ENCODE measurements at places on chromosomes 3 and 15.

DNA sequence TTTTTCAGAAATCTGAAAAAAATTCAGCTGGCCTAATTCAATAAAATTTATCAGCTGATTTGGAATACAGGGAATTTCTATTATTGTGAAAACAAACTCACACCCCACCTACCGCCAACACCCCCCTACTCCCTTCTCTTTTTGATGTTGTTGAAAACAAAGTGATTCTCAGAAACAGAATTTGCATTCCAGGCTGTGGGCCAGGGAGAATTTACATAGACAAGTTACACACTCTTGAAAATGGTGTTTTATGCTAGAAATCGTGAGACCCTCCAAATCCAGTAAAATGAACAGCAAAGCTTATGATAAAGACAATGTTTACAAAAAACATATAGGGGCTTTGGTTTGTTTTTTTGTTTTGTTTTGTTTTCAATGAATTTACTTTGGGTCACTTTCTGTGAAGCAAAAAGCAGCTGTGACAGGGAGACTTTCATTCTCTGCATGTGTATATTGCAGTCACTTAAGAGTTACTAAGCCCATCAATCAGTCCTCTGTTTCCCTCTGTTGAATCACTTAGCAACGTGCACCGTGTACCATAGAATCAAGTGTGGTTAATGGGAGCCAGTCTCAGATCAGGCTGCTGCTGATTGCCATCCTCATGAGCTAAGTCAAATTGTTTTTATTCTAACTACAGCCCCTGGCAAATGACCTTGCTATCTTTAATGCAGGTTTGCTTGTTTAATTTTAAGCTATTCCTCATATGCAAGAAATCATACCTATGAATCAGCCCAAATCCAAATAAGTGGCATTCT lies 159.8 kb downstream of the ALCAM start:
- no peak for DNase-seq

DNA sequence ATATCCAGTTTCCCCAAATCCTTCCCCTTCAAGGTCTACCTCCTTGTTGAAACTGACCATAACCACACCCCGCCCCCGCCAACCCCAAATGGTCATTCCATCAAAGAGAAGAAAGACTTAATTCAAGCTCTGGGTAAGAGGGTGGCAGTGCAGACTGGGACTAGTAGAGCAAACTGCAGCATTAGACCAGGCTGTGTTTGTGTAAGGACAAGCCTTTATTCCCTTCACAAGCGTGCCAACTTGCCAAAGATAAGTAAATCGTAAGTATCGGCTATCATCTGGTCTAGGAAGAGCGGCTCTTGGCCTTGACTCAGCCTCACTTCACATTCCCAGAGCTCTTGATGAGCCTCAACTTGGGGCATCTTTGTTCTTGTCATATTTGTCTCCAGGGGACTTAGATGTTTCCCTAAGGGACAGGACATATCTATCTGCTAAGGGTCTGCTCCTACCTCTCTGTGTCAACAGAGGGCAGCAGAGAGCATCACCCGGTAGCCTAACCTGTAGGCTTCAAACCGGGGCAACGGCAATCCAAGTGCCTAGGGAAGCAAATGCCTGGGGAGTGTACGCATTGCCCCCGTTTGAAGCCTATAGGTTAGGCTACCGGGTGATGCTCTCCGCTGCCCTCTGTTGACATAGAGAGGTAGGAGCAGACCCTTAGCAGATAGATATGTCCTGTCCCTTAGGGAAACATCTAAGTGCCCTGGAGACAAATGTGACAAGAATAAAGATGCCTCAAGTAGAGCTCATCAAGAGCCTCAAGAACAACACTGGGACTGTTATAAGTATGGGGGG lies 8.9 kb upstream of the MAP3K13 start:
- DNase-seq = peak; percentile 61

- DNase-seq = no peak
Measured at GRCh38 chr15:38059665-38060064, 125.2 kb downstream of the TMCO5A start.

- no peak for DNase-seq
Measured at GRCh38 chr3:132417695-132418411, 551 bp downstream of the DNAJC13 start.

DNA sequence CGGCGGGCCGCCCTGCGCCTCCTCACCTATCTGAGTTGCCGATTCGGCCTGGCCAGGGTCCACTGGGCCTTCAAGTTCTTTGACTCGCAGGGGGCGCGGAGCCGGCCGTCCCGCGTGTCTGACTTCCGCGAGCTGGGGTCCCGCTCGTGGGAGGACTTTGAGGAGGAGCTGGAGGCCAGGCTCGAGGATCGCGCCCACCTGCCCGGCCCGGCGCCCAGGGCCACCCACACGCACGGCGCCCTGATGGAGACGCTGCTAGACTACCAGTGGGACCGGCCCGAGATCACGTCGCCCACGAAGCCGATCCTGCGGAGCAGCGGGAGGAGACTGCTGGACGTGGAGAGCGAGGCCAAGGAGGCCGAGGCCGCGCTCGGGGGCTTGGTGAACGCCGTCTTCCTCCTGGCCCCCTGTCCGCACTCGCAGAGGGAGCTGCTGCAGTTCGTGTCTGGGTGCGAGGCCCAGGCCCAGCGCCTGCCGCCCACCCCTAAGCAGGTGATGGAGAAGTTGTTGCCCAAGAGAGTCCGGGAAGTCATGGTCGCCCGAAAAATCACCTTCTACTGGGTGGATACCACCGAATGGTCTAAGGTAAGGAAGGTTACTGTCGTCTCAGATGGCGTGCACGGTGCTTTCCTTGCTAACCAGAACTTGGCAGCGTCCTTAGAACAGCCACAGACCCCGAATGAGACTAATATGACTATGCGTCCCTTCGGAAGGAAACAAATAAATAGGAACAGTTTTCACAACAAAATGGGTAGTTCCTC lies 567 bp downstream of the TICRR start:
- DNase-seq = no peak

DNA sequence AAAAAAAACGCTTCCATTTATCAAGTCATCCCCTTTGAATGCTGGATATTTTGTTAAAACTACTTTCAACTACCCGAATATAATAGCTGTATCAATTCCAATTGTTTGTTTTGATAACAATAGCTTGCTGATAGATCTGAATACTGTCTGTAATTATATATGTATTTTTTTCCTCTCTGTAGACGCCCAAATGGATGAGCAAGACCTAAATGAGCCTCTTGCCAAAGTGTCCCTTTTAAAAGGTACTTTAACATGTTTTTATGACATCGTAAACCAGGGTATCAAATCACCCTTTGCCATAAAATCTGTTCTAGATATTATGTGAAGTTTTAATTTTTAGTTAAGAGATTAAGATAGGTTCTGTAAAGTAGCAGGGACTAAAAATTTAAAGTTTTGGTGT lies 111.5 kb upstream of the FLNB start:
- DNase-seq = no peak

DNA sequence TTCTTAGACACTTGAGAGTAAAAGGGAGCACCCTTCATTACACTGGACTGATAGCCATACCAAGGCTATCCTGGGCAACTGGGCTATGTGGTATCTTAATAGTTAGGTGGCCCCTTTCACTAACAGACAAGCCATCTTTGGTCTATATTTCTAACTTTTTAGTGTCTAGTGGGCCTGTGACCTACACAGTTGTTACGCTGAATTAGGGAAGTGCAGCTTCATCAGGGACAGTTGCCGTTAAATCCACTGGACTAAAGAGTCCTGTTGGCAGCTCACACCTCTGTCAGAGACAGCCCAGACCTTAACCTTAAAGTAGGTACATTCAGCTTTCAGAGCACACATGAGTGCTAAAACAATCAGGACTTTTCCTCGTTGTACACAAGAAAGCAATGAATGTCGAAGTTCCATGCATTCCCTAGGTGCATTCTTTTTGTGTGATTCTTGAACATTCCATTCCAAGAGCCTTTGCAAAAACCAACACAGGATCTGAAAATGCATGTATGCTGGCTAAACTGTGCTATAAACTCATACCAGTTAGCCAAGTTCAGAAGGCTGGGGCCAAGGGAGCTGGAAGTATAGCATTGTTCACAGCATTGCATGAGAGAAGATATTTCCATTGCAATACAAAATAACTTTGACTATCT lies 230.2 kb upstream of the EIF1B start:
- no peak for DNase-seq

GRCh38 chr3:177618873-177619733 lies 421.8 kb upstream of the TBL1XR1 start:
- no peak for DNase-seq

DNA sequence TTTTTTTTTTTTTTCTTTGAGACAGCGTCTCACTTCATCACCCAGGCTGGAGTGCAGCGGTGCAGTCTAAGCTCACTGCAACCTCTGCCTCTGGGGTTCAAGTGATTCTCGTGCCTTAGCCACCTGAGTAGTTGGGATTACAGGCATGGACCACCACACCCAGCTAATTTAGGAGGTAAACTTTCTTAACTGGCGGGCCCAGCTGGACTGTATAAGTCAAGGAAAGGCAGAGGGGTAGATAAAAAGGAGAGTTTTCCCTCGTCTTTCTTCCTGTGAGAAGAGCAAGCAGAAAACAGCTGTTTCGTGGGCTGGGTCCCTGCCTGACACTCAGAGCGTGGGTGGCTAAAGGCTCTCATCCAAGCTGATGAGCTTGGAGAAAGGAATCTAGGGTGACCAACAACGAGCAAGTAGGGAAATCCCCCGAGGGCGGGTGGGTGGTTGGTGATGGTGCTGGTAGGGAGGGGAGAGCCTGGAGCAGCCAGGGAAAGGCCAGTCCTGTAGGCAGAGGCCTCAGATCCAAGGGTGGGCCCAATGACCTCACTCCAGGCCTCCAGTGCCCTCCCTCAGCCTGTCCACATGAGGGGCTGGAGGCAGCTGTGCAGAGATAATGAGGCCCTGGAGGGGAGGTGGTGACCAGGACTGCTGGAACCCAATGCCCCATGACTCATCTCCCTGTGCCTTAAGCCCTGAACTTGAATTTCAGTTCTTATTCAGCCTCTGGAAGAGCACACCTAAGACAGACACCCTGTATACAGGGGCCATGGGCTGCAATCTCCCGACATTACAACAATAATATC lies 43.1 kb upstream of the LIMD1 start:
- peak; percentile 88 for DNase-seq

DNA sequence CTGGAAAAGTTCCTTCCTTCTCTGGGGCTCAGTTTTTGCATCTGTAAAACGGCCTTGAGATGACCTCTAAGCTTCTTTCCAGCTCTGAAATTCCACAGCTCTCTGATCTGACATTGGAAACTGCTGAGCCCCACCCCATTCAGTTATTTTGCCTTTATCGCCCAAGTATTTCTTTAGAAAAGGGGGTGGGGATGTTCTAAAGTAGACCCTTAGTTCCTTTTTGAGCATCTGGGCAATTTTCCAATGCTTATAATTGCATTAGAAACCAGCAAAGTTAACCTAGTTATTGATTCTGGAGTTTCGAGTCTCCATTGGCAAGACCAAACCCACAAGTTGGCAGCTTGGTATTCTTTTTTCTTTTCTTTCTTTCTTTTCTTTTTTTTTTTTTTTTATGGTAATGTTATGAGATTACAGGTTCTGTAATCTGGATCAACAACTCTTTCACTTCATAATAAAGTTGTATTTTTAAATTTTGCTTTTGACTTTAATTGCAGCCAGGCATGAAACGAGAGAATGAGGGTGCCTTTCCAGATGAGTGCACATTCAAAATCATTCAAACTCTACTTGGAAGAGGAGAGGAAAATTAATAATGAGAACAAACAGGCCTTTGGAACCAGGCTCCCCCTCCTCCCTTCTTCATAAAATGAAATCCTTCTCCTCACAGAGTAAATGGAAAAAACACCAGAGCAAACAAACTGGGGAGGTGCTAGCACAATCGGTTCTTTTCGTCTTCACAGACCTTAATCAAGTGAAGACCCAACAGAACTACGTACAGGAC lies 76.8 kb upstream of the LRIG1 start:
- DNase-seq = no peak
